Gastrocnemius medialis (tissue), 4 donors: ENCODE measurements at places on chromosomes 2 and 18.

- DNase-seq = no peak
Observed at GRCh38 chr2:191143791-191144190, 7.0 kb downstream of the STAT4 start.

DNA sequence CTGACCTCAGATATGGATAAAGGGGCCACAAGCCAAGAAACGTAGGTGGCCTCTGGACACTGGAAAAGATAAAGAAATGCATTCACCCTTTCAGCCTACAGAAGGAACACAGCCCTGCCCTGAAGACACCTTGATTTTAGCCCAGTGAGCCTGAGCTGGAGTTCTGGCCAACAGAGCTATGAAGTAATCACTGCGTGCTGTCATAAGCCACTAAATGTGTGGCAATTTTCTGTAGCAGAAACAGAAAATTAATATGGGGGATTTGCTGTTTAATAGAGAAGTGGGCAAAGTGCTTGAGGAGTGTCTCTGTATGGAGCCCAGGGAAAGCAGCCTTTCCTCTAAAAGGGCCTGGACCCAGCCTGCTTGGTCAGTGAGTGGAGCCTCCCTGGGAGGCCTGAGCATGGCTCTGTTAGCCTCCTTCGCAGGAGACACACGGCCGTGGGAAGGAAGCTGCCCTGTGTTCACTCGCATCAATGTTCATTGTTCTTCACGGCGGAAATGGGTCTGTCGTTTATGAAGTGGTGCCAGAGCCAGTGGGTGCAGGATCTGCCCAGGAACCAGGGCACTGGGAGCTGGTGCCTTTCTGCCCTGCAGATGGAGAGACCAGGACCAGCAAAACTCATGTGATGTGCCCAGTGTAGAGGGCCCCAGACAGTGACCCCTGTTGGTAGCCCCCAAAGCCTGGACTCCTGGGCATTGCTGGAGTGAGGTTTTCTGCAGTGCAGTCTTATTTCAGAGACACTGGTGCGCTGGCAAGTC lies 268.9 kb downstream of the NDUFA10 start:
- DNase-seq = no peak

GRCh38 chr2:138207074-138207930 lies 243.0 kb downstream of the HNMT start:
- no peak for DNase-seq

- DNase-seq = no peak
Observed at GRCh38 chr2:43462866-43463641, 132.8 kb downstream of the THADA start.

GRCh38 chr2:120595739-120596138 lies 139.9 kb upstream of the GLI2 start:
- no peak for DNase-seq
